ENCODE measurements at places on chromosomes 3 and 15. TPM values are rescaled to one million over a fixed set of nuclear protein-coding genes. Genes with fewer than 3 reads are reported as not detected.

Gene CAMK1
- polyA plus RNA-seq: 52.7 TPM

GRCh38 chr3:142586803-142587406 is 8.4 kb upstream of the ATR start:
- no peaks in the 10 kb centered on the region for H3K36me3 ChIP-seq
- no peak overlapping the region for H3K27ac ChIP-seq
- H3K4me1 ChIP-seq: no peaks in the 10 kb centered on the region
- H3K4me3 ChIP-seq: no peak overlapping the region

- H3K4me3 ChIP-seq: no peak overlapping the region
- H3K27me3 ChIP-seq: no peaks in the 10 kb centered on the region
- no peaks in the 10 kb centered on the region for H3K4me1 ChIP-seq
- no peaks in the 10 kb centered on the region for H3K36me3 ChIP-seq
- H3K27ac ChIP-seq: no peak overlapping the region
- no peak for DNase-seq
Observed at GRCh38 chr3:187706971-187707370, 4.6 kb upstream of the RTP2 start.

DNA sequence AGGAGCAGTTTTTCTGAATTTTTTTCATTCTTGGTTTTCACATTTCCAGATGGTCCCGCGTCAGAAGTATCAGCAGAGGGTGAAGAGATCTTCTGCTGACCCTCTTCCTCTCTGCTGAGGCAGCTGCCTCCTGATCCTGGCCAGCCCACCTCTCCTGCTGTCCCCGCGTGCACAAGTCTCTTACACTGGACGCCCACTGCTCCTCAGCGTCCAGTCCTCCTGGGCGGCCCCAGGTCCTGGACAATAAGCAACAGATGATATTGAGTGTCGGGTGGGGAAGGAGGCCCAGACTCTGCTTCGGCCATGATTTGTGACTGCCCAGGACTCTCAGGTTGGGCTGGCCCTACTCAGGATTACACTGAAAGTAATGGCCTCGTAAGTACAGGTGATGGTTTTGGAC is 50.1 kb downstream of the KLHL25 start:
- no peaks in the 10 kb centered on the region for H3K27me3 ChIP-seq
- peaks cover 13% of the 10 kb centered on the region for H3K36me3 ChIP-seq
- H3K27ac ChIP-seq: no peak overlapping the region

- no peak for DNase-seq
- no peak overlapping the region for H3K4me3 ChIP-seq
- no peaks in the 10 kb centered on the region for H3K36me3 ChIP-seq
- H3K4me1 ChIP-seq: no peaks in the 10 kb centered on the region
- no peak overlapping the region for H3K27ac ChIP-seq
Observed at GRCh38 chr3:13598926-13599886, 50.3 kb downstream of the FBLN2 start.

GRCh38 chr3:104887069-104887468 is 479.6 kb upstream of the ALCAM start:
- no peak for DNase-seq
- H3K27ac ChIP-seq: no peak overlapping the region
- H3K4me3 ChIP-seq: no peak overlapping the region
- no peaks in the 10 kb centered on the region for H3K36me3 ChIP-seq
- H3K4me1 ChIP-seq: no peaks in the 10 kb centered on the region

DNA sequence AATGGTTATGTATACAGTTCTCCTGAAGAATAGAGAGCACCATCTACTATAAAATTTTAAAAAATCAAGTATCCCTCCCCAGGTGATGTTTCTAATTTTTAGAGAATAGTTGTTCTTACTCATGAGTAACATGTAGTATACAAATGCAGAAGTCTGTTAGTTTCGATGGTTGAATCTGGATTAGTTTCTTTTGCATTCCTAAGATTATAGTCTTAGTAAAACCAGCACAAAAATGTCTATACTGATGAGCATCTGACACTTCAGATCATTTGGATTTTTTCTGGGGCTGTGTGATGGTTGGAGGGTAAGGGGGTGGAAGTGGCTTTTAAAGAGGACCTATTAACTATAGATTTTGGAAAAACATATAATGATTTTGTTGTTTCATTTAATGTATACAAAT is 167.3 kb upstream of the SGO1 start:
- no peak for DNase-seq
- no peaks in the 10 kb centered on the region for H3K4me1 ChIP-seq
- H3K4me3 ChIP-seq: no peak overlapping the region
- no peaks in the 10 kb centered on the region for H3K36me3 ChIP-seq
- H3K27ac ChIP-seq: no peak overlapping the region

Gene MESP1
- polyA plus RNA-seq: 6.0 TPM

GRCh38 chr15:77104155-77104554 is 33.2 kb upstream of the TSPAN3 start:
- no peaks in the 10 kb centered on the region for H3K36me3 ChIP-seq
- H3K27ac ChIP-seq: no peak overlapping the region
- no peaks in the 10 kb centered on the region for H3K27me3 ChIP-seq
- H3K4me1 ChIP-seq: peaks cover 7% of the 10 kb centered on the region
- no peak for DNase-seq
- no peak overlapping the region for H3K4me3 ChIP-seq

- no peaks in the 10 kb centered on the region for H3K27me3 ChIP-seq
- H3K4me1 ChIP-seq: peaks cover 3% of the 10 kb centered on the region
- H3K4me3 ChIP-seq: no peak overlapping the region
- no peaks in the 10 kb centered on the region for H3K36me3 ChIP-seq
- DNase-seq: no peak
Observed at GRCh38 chr3:72682936-72683452, 165.3 kb downstream of the SHQ1 start.

DNA sequence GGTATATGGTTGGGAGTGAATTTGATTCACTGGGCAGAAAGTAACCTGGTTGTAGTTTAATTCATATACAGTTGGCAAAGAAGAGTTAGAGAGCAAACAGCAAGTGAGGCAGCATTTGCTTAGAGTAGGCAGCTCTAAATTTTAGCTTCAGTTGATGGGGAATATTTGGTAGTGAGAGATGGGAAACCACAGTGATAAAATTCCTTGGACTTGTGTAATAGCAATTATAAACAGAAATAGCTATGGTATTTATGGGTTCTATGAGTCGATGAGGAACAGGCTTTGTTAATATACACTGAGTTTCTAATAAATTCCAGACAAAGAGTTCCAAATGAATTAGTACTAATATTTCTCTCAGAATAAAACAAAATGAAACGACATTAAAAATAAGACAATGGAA is 894.0 kb downstream of the ROBO2 start:
- H3K27me3 ChIP-seq: no peaks in the 10 kb centered on the region
- DNase-seq: no peak
- peaks cover 3% of the 10 kb centered on the region for H3K4me1 ChIP-seq
- H3K27ac ChIP-seq: no peak overlapping the region
- no peak overlapping the region for H3K4me3 ChIP-seq
- no peaks in the 10 kb centered on the region for H3K36me3 ChIP-seq

DNA sequence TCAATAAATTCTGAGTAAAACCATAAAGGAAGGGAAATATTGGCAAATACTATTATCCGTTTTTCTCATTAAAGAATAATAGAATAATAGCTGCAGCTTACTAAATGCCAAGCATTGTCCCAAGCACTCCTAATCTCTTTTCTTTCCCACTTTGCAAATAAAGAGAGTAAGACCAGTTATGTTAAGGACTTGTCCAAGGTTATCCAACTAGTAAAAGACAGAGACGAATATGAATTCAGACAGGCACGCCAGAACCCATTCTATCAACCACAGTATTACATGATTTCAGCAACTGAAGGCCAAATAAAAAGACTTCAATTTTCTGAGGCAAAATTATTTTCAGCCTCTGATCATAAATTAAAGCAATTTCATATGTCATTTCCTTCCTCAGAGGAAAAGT is 235.5 kb downstream of the STAG1 start:
- no peak overlapping the region for H3K27ac ChIP-seq
- DNase-seq: no peak
- H3K4me3 ChIP-seq: no peak overlapping the region
- H3K27me3 ChIP-seq: no peaks in the 10 kb centered on the region
- H3K4me1 ChIP-seq: no peaks in the 10 kb centered on the region
- H3K36me3 ChIP-seq: no peaks in the 10 kb centered on the region

GRCh38 chr15:41017066-41017735 is 63.9 kb downstream of the CHAC1 start:
- no peaks in the 10 kb centered on the region for H3K4me1 ChIP-seq
- H3K36me3 ChIP-seq: peaks cover 4% of the 10 kb centered on the region
- no peak overlapping the region for H3K4me3 ChIP-seq
- H3K27ac ChIP-seq: peak overlapping the region; percentile 41
- no peak for DNase-seq
- H3K27me3 ChIP-seq: no peaks in the 10 kb centered on the region

Gene AGBL1
- polyA plus RNA-seq: not detected

DNA sequence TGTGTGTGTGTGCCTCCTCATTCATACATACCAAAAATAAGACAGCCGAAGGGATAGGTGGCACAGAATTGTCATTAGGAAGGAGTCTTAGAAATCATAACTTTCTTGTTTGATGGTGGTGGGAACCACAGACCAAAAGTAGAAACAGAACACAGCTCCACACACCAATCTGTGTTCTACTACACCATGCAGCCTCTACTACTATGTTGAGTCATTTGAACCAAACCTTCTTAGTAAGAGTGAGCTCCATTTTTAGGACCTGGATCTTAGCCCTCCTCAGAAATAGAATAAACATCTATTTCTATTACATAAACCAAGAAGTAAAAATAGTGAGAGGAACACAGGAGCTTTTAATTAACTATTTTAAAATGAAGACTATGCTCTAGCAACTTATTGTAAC is 27.9 kb upstream of the PLCH1 start:
- no peak for DNase-seq
- H3K4me3 ChIP-seq: no peak overlapping the region
- H3K36me3 ChIP-seq: no peaks in the 10 kb centered on the region
- no peaks in the 10 kb centered on the region for H3K27me3 ChIP-seq

DNA sequence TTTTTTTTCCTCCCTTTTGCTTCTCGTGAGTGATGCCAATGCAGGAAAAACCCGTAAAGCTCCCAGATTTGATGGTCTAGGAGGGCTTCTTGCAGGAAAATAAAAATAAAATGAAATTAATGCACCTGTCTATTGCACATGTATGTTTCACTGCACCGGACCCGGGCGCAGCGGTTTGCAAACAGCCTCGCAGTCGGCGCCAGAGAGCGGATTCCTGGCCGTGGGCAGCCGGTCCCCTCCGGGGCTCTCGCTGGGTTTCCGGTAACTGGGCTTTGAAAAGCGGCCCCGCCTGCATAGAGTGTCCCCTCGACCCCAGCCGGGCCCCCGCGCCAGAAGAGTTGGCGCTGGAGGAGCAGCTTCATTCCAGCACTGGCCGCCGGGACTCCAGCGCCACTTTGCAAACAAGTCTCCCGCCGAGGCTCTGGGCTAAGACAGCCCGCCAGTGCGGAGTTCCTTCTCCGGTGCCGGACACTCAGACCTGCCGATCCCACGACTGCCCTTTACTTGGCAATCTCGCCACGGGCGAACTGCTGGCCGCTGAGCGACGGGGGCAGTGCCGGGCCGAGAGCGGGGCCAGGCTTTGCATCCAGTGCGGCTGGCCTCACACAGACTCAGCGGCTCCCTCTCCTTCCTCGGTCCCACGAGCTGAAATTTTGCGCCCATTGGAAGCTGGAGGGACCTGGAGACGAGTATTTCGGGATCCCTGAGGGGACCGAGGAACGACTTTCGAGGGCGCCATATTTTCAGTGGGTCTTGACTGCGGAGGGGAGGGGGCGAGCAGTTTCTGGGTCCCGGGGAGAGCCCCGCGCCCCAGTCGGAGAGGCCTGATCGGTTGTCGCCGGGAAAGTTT is 225.9 kb upstream of the C2CD4B start:
- H3K27me3 ChIP-seq: no peaks in the 10 kb centered on the region
- H3K27ac ChIP-seq: peak overlapping the region; percentile 81
- no peaks in the 10 kb centered on the region for H3K36me3 ChIP-seq
- H3K4me3 ChIP-seq: peak overlapping the region; percentile 94
